Activated CD4-positive, alpha-beta T cell treated with anti-CD3 and anti-CD28 coated beads for 24 hours (primary cell): ENCODE measurements at places on chromosomes 4 and X.
A peak's percentile ranks its signal among the peaks of the same experiment; 100 is the strongest.

DNA sequence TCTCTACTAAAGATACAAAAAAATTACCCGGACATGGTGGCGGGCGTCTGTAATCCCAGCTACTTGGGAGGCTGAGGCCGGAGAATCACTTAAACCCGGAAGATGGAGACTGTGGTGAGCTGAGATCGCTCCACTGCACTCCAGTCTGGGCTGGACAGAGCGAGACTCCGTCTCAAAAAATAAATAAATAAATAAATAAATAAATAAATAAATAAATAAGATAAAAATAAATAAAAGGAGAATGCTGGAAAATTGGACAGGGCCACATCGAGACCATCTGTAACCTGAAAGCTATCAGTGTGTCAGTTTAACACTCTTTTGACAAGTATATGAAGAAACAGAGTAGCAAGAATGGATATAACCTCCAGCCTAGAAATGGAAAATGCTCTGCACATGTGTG, 15.7 kb upstream of the FAT1 start:
- DNase-seq: no peak

- DNase-seq: no peak
Observed at GRCh38 chr4:124883632-124884031, 171.1 kb upstream of the ANKRD50 start.

- no peak for DNase-seq
Observed at GRCh38 chr4:110634350-110635162, 11.7 kb upstream of the PITX2 start.

DNA sequence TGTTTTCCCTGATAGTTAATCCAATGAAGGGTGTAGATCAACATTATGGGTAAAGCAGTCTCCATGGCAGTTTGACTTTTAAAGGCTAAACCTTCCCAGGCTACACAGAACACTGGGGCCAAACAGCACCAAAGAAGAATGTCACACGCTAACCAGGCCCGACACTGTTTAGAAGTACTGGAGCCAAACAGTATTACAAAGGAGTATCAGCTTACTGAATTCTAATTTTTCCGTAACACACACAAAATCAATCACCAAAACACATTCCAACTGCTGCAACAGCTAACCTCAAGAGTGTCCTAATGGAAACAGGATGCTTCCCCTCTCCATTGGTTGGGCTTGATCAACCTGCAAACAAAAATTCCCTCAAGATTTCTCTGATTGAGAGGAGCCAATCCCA, 783.5 kb downstream of the PCDH18 start:
- no peak for DNase-seq

DNA sequence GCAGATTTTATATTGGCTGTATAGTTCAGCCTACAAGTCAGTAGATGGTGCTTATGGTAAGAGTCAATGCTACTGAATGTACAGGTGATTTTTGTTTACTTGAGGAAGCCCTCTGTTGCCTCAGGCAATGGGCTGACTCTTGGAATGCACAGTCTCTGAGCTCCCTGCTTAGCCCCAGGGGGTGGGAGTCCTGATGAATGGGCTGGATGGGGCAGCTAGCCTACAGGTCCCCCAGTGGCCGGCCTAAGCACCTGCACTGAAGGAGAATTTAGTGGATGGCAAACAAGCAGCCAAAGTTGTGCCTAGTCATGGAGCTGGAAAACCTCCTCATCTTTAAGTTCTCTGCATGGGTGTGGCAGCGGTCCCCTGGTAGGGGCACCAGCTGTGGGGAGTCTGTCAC, 101.8 kb upstream of the CXorf51B start:
- no peak for DNase-seq

DNA sequence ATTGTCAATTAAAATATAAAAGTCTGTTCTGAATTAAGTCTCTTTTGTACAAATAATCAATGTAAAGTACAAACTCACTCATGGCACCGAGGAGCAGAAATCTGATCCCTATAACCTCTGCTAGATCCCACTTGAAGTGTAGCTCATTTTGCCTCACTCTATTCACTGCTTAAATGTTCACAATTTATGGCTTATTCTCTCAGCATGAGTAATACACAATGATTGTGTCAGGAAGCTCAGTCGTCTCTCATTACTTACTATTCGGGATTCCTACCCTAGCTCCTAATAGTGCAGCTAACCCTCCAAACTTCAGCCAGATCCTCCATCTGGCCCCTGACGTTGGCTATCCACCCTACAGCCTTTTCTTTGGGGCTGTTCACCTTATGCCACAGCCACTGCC, 4.7 kb upstream of the AMMECR1 start:
- DNase-seq: no peak

DNA sequence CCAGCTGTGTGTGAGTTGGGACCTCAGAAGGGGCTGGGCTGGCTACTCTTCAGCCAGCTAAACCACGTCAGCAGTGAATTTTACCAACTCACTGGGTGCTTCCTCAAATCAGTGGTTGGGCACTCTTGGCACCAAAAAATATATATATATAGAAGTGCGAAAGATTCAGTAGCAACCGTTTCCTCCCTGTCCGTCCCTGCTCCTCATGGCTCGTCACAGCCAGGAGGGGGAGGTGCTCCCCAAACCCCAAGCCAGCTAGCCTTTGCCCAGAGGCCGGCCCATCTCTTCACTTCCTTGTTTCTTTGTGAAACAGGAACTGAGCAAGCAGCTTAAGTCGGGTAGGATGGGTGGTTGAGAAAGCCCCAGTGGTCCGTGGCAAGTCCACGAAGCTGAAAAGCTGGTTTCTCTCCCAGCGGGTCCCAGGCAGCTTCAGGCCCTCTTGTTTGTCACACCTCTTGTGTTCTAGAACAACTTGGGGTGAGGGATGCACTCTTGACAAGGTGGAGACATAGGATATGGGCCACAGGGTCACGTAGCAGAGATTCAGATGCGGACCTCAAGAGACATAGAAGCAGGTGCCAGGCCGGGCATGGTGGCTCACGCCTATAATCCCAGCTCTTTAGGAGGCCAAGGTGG, 6.8 kb upstream of the SASH3 start:
- DNase-seq: no peak

DNA sequence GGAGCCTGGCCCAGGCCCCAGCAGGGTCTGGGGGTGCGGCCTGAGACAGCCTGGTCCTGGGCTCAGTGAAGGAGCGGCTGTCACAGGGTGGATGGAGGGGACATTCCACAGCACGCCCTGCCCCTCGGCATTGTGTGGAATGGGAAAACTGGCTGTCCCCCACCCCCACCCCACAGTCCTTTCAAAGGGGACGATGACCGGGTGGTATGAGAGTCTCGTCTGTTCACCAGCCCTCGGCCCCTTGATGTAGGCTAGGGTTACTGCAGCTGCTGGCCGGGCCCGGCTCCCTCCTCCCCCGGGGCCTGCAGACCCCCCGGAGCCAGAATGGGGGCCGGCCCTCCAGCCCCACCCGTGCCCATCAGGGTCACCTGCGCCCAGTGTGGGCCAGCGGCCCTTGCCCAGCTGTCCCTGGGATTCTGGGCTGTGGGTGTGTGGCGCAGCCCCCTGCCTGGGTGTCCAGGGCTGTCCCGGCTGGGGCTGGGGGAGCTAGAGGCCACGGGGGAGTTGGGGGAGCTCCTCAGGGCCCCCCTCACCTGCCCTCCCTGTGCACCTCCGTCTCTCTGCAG, 11.7 kb downstream of the FGFRL1 start:
- DNase-seq: no peak

GRCh38 chr4:10619855-10620254, 64.7 kb downstream of the CLNK start:
- no peak for DNase-seq

- no peak for DNase-seq
Observed at GRCh38 chr4:170022211-170022610, 4.0 kb downstream of the MFAP3L start.

GRCh38 chr4:187256897-187257296, 533.2 kb upstream of the FAT1 start:
- no peak for DNase-seq

DNA sequence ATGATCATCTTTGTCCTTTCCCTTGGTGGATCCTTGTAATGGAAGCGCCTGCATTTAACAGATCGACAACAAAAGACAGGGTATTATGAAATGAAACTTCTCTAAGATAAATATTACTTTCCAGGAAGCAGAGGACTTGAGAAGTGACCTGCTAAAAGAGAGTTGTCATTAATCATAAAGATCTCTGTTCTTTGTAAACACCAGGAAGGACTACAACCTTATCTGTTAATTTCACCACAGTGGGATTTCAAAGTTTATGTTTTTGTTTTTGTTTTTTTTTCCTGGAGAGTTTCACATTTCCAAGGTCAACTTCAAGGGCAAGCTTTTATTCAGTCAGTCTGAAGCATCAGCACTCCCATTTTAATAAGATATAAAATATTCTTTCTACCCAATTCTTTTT, 170.9 kb downstream of the RCHY1 start:
- no peak for DNase-seq

DNA sequence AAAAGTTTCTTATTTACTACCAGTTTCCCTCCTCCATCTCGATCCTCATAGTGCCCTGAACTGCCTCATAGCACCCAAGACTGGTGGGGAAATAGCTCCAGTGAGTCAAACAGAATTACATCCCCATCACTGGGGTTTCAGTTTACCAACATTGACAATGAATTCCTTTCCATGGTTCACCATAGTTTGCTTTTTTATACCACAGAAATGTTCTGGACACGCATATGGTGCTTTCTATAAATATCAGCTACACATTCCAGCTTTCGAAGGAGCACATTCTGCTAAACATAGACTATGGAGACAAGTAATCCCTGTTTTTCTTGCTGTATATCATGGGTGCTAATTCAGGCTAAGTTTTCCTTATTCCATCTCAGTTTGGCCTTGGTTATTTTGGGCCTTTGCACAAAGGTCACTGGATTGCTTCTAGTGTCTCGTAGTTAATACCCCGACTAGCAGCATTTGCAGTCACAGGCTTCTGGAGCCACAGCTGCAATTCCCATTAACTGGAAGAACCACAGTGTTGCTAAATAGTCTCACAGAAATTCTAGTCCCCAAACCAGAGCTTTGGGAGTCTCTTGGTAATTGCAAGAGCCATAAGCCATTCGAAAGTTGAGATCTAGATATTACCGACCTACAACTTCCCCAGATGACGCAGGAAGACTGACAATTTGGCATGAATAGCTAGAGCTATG, 53.4 kb upstream of the TRPC3 start:
- no peak for DNase-seq

- DNase-seq: no peak
Observed at GRCh38 chrX:96683997-96684338, 674 bp upstream of the DIAPH2 start.

DNA sequence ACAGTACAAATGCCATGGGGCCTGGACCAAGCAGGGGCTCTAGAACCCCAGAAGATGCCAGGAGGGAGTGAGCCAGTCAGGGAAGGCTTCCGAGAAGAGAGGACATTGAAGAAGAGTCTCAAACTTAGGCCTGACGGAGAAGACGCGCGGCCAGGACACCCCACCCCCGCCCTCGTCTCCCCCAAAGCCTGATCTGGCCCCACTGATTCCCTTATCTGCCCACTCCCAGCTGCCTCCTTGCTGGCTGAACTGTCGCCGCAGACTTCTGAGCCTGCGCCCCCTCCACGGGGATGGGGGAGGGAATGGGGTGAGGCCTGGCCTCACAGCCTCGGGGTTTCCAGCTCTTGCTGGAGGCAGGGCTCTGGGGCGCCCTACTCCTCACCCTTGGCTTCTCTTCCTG, 3.6 kb upstream of the GATA1 start:
- no peak for DNase-seq

DNA sequence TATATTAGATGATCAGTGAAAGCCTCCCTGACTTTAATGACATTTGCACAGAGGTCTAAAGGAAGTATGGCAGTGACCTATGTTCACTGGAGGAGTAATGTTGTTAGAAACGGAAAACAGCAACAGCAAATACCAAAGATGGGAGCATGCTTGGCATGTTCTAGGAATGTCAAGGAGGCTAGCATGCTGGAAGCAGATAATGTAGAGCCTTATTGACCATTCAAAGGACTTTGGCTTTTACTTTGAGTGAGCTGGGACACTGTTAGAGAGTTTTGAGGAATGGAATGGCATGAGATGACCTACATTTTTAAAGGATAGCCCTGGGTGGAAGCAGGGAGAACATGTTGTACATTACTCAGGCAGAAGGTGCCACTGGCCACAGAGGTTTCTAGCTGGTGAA, 6.0 kb downstream of the RPA4 start:
- no peak for DNase-seq

DNA sequence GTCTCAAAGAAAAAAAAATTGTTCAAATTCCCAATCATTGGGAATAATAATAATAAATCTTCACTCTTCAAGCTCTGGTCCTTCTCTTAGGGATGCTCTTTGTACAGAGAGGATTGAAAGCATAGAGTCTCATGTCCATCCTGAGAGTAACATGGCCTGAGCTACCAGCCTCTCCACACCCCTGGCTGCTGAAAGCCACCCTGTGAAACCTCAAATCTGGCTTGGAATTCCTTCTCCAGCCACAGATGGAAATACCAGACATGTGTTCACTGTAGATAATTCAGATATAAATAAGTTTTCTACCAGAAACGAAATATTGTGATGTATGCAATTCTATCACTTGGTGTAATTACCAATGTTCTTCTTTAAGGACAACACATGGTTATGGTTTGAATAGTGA, 140.6 kb downstream of the ARSF start:
- DNase-seq: no peak

DNA sequence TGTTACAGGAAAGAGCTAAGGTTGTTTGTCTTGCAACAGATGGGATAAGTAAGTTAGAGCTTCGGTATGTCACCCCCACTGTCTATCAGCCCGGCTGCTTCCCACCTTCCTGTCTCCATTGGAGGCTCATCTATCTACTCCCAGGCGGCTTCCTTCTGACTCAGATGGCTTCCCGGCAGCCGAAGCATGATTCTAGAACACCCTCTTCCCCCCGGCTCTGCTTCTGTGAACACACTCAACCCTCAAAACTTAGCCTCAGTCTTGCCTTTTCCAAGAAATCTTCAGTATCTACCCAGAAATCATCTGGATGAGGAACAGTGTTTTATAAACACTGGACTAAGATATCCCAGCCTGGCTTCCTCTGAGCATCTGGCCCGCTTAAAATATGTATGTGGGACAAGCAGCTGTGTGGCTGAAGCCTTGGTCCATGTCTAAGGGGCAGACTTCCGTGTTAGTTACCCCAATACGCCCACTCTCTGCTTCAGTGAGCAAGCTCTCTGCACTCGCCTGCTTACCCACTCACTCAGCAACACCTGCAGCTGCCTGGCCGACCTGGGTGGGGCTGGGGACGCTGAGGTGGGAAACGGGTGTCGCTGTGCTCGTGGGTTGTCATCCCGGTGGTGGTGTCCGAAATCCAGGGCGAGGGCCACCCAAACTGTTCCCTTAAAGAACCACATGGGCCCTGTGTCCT, 12.0 kb upstream of the SLC2A9 start:
- no peak for DNase-seq

- DNase-seq: peak; percentile 62
Observed at GRCh38 chr4:145179281-145179860, 1.0 kb downstream of the OTUD4 start.

- DNase-seq: no peak
Observed at GRCh38 chr4:65046192-65047133, 623.8 kb downstream of the EPHA5 start.

GRCh38 chr4:138192113-138192512, 50.0 kb downstream of the SLC7A11 start:
- DNase-seq: no peak

- no peak for DNase-seq
Observed at GRCh38 chrX:69614886-69615285, 1.0 kb upstream of the EDA start.

GRCh38 chr4:156390599-156391324, 437.1 kb upstream of the CTSO start:
- no peak for DNase-seq
